ENCODE measurements at places on chromosomes 2 and 18.
A peak's percentile ranks its signal among the peaks of the same experiment; 100 is the strongest.

GRCh38 chr2:131827481-131828163 lies 299.9 kb downstream of the CCDC74A start:
- no peak for DNase-seq

DNA sequence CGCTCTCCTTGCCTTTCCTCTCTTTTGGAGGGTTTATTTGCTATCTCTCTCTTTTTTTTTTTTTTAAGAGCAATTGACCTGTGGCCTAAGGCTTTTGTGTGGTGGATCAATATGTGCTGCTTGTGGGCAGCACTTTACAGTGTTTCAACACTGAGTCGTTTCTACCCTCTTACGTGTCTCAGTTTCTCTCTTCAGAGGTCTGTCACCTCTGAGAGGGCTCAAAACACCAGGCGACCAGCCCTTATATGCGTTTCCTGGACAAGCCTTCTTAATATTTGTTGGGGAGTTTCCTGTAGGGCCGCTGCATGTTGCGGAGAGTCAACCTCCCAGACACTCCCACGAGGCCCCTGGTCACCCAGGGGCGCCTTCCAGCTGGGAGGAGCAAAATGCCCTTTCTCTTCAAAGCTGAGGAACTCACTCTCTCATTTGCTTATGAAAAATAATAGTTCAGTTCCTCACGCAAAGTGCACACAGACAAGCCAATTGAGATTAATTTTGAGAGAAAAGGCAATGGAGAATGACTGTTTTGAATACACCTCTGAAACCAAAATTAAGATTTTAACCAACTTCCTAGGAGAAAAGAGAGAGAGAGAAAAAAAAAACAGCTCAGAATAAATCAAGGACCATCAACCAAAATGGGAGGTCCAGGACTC lies 96.3 kb upstream of the B3GNT2 start:
- no peak for DNase-seq

- DNase-seq = no peak
Observed at GRCh38 chr18:55013685-55014084, 54.4 kb upstream of the CCDC68 start.

GRCh38 chr2:237940828-237941227 lies 26.0 kb upstream of the UBE2F start:
- no peak for DNase-seq

GRCh38 chr2:3108710-3109702 lies 268.6 kb downstream of the EIPR1 start:
- no peak for DNase-seq

DNA sequence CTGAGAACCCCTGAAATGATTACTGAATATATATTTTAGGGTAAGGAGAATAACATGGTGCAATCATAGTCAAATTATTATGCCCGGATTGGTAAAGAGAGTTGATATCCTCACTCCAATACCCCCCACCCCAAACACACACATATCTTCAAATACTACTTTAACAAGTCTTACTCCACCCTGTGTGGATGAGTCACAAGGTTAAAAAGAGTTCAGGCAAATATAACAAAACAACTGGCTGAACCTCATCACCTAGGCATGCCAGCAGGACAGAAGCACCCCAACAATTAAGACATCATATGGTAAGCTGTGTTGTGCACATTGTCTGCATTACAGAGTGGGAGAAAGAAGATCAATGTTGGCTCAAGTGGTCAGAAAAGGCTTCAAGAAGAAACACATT lies 857.4 kb downstream of the TDRD15 start:
- no peak for DNase-seq

GRCh38 chr2:101609433-101609832 lies 88.1 kb upstream of the MAP4K4 start:
- no peak for DNase-seq

GRCh38 chr2:96874198-96874831 lies 4.4 kb upstream of the SEMA4C start:
- peak; percentile 47 for DNase-seq

- DNase-seq = no peak
Observed at GRCh38 chr2:207504513-207505170, 25.1 kb upstream of the CREB1 start.

- DNase-seq = no peak
Observed at GRCh38 chr18:79578396-79579260, 101.0 kb upstream of the CTDP1 start.

DNA sequence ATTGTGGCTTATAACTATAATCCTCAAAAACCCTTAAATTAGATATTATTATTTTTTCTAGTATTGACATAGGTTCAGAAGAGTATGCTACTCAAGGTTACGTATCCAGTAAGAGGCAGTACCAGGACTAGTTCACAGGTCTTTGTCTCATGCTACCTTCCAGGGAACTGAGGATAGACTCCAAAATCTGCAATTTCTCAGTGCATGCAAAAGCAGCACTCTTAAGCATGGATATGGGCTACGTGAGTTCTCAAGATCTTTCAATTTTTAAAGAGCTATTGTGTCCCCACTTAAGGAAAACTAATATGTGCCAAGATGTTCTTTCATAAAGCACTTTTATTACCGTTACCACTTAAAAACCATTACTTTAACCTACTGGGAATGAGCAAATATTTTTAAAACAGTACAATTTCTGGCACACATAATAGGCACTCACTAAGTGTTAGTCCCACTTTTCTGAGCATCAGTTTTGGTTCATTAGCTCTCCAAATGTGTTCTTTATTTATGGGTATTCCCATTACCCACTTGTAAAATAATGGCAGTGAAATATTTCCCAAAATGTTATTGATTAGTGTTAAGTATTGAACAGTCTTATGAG lies 113.8 kb upstream of the TTN start:
- DNase-seq = no peak

- no peak for DNase-seq
Observed at GRCh38 chr2:216636551-216637450, 3.6 kb downstream of the IGFBP2 start.

DNA sequence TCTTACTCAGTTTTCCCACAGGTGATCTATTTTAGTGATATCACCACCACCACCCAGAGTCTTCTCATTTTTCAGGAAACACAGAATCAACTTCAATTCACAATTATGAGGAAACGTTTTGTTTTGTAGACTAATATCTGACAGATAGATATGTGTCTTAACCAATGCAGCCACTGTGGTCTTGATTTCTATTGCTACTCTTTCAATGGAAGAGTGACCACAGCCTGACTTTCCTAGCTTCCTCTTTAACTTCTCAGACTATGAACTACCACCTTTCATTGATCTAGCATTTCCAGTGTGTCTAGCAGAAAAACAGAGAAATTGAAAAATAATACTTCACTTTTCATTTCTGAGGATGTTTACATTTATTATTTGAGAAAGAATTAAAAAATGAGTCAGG lies 20.5 kb downstream of the ADAM17 start:
- no peak for DNase-seq

Measured in stimulated activated naive CD8-positive, alpha-beta T cell treated with anti-CD3 and anti-CD28 coated beads, Interleukin-15, Interleukin-2, amounts not matched to agents 100 U/mL and 50 U/mL, for 24 hours (primary cell).